ENCODE measurements at places on chromosomes 3 and 15. TPM values are rescaled to one million over a fixed set of nuclear protein-coding genes. Genes with fewer than 3 reads are reported as not detected.

- peak overlapping the region; percentile 40 for H3K27ac ChIP-seq
- no peak for DNase-seq
- H3K27me3 ChIP-seq: peaks cover 12% of the 10 kb centered on the region
- H3K4me1 ChIP-seq: peaks cover 11% of the 10 kb centered on the region
- no peak overlapping the region for H3K4me3 ChIP-seq
Observed at GRCh38 chr15:100516643-100517512, 11.9 kb downstream of the CERS3 start.

- peak overlapping the region; percentile 88 for H3K27ac ChIP-seq
- no peak for DNase-seq
- peaks cover 58% of the 10 kb centered on the region for H3K4me1 ChIP-seq
Observed at GRCh38 chr3:194573680-194574437, 59.4 kb downstream of the TMEM44 start.

GRCh38 chr15:60757831-60758570 is 279.1 kb upstream of the ICE2 start:
- no peaks in the 10 kb centered on the region for H3K27me3 ChIP-seq
- no peak for DNase-seq
- H3K27ac ChIP-seq: no peak overlapping the region
- H3K4me3 ChIP-seq: no peak overlapping the region
- H3K4me1 ChIP-seq: peaks cover 19% of the 10 kb centered on the region

GRCh38 chr3:106963442-106963841 is 413.8 kb upstream of the CCDC54 start:
- no peaks in the 10 kb centered on the region for H3K27me3 ChIP-seq
- DNase-seq: no peak
- peak overlapping the region; percentile 29 for H3K4me3 ChIP-seq
- peak overlapping the region; percentile 55 for H3K27ac ChIP-seq
- H3K36me3 ChIP-seq: no peaks in the 10 kb centered on the region

- no peaks in the 10 kb centered on the region for H3K27me3 ChIP-seq
- H3K4me3 ChIP-seq: no peak overlapping the region
- H3K36me3 ChIP-seq: no peaks in the 10 kb centered on the region
- H3K27ac ChIP-seq: no peak overlapping the region
Observed at GRCh38 chr3:49601358-49602048, 47.2 kb downstream of the BSN start.

QARS1 gene
- total RNA-seq: 203 TPM

IFT122 gene
- 16.5 TPM for total RNA-seq
